ENCODE measurements at places on chromosomes 5 and 9.

DNA sequence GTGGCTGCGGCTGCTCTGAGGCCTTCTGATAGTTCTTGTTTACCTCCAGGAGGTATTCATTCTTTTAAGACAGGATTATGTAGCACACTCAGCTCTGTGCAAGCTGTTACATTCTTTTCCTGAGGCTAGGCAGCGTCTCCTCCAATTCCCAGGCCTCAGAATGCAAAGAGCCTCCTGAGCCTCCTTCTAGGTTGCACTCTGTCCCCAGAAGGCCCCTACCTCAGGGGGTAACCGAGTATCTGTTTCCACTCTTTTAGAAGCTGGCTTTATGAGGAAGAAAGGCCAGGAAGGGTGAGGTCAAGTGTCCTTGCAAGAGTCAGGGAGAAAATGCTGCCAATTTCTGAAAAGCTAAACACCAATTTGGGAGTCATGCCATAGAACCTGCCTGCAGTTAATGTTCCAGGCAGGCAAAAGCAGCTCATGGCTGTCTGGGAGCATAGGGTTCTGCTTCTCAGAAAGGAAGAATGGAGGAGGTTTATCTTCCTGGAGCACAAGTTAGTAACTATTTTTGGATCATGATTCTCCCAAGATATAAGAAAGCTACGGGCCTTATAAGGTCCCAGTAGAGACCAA is 178.9 kb downstream of the SEMA6A start:
- DNase-seq: no peak

DNA sequence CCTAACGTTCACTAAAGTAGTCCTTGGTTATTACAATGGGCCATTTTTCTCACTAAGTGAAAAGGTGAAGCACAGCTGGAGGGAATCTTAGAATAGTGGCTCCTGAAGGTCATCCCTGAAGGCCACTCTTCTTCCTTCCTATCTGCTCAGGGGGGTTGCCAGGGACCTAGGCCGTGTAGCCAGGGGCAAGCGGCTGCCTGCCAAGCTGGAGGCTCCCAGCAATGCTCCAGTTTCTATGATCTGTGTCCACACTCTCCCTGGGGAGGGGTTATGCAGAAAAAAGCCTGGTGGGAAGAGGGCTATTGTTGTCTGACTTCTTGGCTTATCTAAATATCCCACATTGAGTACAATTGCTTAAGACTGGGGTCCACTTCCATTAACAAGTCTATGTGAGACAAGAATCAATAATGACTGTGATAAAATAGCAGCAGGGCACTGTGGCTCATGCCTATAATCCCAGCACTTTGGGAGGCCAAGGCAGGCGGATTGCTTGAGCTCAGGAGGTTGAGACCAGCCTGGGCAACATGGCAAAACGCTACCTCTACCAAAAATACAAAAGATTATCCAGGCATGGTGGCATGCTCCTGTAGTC is 3.8 kb downstream of the NMRK1 start:
- DNase-seq: no peak

DNA sequence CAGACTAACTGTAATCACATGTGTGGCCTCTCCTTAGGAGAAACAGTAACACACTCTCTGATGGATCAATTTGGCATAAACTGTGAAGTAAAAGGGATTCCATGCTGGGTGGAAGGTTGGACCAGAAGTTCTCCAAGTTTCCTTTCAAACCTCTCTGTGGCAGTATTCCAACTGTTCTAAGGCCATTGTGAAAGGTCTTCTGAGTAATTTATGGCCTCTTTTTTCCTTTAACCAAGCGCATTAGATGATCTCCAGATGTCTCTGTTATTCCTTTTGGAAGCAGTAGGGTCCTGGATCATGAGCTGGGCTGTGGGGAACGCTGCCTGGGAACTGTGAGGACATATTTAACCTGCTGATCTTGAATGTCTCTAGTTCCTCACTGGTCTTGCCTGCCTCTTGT is 80.6 kb upstream of the IL6ST start:
- DNase-seq: no peak

DNA sequence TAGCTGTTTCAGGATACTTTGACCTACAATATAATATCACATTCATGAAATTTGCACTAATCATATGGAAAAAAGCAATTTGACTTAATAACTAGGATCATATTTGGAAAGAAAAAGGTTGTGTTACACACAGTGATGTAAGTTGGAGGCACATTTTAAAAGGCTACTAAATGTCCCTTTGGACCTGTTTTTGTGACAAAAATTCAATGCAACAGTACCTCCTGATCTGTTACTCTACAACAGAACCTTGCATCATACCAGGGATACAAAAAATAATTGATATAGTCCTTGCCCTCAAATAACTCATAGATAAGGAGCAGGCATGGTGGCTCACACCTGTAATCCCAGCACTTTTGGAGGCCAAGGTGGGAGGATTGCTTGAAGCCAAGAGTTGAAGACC is 67.1 kb downstream of the BAAT start:
- DNase-seq: no peak

DNA sequence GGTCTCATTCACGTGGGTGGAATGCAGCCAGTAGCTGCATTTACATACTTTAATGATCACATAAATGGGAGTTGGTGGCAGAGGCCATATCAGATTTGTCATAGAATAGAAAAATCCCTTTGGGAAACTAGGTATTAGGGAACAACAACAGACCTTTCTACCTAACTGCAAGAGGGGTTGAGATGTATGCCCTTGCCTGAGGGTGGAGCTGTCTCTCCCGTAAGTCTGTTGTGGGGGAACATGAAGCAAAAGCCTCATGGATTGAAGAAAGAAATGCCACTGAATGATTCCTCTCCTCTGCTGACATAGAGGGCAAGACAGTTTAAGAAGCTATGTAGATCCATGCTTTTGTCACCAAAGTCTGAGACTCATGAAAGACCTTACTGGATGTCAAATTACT is 461.3 kb downstream of the SPOCK1 start:
- DNase-seq: no peak

DNA sequence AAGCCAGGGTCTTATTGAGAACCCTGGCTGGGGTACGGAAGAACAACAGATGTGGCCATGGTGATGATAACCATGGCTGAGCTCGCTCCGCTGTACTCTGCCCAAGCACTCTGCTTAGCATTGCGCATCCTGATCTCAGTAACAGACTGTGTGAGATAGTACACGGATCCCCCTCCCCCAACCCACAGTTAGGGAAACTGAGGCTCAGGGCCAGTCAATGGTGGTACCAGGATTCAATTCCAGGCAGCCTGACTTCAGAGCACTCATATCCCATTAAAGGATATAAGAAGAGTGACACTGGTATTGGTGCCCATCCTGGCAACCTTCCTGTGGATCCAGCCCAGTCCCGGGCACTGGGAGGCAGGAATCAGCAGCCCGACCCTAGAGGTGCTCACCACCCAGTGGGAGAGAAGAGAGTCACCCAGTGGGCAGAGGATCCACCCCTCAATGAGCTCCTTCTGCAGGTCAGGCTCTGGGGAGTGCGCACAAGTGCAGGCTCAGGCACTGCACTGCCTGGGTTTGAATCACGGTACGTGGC is 26.5 kb upstream of the KIF12 start:
- DNase-seq: no peak

DNA sequence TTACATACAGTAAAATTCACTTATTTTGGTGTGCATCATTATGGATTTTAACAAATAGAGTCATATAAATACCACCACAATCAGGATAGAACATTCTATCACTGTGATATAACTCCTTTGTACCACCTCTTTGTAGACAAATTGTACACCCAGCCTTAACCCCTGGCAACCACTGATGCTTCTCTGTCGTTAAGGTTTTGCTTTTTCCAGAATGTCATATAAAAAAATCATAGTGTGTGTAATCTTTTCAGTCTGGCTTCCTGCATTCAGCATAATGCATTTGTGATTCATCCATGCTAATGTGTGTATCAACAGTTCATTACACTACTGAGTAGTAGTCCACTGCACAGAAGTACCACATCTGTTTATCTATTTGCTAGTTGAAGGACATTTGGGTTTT is 81.2 kb downstream of the ARSB start:
- DNase-seq: no peak

Data from PC-9 (cell line).